ENCODE measurements at places on chromosomes 2 and 18.

- no peak for DNase-seq
Observed at GRCh38 chr2:166900700-166901099, 12.4 kb downstream of the XIRP2 start.

GRCh38 chr2:100984892-100985307, 17.2 kb upstream of the RPL31 start:
- peak; percentile 61 for DNase-seq

GRCh38 chr18:52888014-52888413, 548.0 kb downstream of the DCC start:
- DNase-seq, result no peak

DNA sequence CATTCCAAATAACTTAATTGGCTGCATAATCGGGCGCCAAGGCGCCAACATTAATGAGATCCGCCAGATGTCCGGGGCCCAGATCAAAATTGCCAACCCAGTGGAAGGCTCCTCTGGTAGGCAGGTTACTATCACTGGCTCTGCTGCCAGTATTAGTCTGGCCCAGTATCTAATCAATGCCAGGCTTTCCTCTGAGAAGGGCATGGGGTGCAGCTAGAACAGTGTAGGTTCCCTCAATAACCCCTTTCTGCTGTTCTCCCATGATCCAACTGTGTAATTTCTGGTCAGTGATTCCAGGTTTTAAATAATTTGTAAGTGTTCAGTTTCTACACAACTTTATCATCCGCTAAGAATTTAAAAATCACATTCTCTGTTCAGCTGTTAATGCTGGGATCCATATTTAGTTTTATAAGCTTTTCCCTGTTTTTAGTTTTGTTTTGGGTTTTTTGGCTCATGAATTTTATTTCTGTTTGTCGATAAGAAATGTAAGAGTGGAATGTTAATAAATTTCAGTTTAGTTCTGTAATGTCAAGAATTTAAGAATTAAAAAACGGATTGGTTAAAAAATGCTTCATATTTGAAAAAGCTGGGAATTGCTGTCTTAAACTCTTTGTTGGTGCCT, 1.4 kb downstream of the PCBP1 start:
- no peak for DNase-seq

DNA sequence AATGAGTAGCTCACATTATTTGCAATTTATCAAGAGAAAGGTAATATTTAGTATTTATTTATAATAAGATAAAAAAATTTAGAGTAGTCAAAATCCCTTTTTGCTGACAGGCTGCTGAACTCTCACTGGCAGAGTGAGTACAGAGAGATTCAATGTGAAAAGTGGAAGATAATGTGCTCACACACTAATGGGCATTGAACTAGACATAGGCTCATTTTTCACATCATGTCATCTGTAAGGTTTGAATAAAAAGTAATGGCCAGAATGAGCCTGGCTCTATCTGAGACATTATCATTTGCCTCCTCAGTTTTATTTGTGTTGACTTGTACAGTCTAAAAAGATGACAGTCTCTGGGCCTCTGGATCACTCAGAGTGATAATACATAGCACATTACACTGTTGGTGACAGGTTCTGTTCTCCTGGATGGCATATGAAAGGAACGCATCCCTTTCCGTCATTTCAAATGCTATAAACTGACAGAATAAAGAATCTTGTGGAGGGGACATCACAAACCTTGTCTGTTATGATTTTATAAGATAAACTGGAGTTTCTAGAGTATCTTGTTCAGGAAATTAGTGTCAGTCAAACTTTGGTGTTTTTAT, 812.9 kb downstream of the NR4A2 start:
- no peak for DNase-seq

DNA sequence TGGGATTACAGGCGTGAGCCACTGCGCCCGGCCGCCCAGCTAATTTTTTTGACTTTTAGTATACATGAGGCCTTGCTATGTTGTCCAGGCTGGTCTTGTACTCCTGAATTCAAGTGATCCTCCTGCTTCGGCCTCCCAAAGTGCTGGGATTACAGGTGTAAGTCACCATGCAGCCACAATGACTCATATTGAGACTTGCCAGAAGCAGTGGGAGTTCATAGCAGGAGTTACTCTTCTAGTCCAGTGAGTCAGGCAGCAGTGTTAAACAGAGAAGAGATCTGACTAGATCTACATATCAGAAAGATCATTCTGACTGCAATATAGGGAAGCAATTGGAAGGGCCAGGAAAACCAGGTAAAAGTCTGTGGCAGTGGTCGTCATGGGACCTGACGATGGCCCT, 1.5 kb upstream of the FLACC1 start:
- peak; percentile 36 for DNase-seq

DNA sequence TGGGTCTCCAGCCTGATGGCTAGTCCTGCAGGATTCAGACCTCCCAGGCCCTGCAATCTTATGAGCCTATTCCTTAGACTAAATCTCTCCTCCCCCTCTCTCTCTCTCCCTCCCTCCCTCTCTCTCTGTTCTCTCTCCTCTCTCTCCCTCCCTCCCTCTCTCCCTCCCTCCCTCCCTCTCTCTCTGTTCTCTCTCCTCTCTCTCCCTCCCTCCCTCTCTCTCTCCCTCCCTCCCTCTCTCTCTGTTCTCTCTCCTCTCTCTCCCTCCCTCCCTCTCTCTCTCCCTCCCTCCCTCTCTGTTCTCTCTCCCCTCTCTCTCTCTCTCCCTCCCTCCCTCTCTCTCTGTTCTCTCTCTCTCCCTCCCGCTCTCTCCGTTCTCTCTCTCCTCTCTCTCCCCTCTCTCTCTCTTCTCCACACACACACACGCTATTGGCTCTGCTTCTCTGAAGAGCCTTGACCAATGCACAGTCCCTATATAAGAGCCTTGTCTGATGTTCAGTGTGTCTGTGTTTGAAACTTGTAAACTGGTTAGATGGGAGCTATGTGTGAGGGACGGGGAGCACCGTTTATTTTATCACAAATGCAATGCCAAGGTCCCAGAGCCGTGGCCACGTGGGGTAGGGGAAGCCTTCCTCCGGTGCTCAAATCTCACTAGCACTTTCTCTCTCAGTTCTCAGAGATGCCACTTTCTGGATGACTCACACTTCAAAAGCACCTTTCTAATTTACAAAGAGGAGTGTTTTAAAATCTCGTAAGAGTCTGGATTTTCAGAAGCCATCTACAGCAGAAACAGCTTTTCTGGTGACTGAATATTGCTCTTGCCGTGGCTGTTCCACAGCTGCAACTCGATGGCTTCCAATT, 9.4 kb upstream of the PRLH start:
- no peak for DNase-seq
